ENCODE measurements at places on chromosomes 4 and X.

GRCh38 chrX:96590403-96590802 lies 94.2 kb upstream of the DIAPH2 start:
- DNase-seq = no peak

DNA sequence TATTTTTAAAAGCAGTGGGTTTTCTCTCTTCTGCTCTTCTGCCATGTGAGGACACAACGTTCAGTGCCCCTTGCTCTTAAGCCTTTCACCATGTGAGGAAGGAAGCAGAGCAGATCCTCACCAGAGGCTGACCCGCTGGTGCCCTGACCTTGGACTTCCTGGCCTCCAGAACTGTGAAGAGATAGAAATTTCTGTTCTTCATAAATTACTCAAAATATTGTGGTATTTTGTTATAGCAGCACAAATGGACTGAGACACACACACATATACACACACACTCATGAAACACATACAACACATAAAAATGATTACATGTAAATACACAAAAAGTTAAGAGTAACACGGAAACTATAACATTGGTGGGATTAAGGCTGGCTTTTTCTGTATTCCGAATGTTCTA lies 244.8 kb upstream of the NOCT start:
- DNase-seq = no peak

- DNase-seq = no peak
Observed at GRCh38 chrX:13428053-13428786, 108.4 kb upstream of the ATXN3L start.

DNA sequence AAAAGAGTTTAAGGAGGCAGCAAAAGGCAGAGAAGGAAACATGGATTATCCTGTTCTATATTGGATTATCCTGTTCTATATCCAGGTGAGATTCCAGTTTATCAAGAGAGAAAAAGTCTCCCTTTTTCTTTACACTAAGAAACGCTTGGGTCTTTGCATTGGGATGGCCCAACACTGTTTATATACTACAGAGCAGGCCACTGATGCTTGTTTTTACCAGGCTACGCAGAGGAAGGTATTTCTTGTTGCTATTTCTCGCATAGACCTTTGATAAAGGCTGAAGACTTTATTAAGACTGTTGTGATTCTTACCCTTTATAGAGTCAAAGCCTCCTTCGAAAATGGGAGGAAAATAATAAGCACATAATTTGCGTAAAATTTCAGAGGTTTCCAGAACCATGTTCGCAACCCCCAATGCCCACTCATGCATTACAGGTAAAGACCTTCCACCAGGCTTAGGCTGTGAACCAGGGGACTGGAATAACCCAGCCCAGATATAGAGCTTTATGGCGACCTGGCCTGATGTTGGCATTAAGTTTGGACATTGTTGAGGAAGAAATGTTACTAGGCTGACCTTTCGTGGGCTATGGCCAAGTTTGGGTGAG lies 218.3 kb downstream of the PTTG2 start:
- no peak for DNase-seq

DNA sequence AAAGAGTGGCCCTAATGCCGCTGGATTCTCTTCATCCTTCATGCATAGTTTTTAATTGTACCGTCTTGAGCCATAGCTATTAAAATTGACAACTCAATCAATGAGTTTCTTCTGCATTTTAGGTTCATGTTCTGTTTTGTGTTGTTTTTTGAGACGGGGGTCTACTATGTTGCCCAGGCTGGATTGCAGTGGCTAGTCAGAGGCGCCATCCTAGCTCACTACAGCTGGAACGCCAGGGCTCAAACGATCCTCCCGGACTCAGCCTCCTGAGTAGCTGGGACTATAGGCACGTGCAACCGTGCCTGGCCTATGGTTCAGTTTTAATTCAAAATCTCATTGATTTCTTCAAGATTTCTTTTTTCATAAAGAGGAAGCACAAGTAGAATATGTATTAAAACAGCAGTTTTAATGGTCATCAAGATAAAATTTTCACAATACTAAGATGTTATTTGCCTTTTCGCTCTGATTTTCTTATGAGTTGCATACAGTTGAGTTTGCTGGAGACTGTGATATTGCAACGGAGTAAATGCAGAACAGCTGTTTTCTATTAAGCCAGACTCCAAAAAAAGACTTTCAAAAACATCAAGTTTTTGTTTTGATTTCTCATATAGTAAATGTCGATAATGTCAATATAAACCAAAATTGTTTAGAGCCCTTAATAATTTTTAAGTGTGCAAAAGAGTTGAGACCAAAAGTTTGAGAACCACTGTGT lies 1.1 kb upstream of the STX18 start:
- DNase-seq = no peak

- no peak for DNase-seq
Observed at GRCh38 chrX:46953137-46953527, 40.9 kb downstream of the JADE3 start.

DNA sequence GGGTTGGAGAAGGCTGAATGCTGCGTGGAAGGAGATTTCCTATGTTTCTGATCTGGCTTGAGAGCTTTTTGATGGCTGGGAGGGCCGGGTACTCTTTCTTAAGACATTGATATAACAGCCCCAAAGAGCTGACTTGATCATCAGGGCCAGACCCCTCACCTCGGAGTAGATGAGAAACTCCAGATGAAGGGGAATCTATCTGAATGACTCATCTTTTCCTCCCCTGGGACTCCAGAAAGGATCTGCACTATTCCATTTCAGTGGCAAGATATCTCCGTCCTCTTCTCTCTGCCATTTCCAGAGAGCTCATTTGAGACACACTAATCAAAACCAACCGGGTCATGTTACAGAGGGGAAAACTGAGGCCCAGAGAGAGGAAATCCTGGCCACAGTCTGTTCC lies 92.9 kb upstream of the MSX1 start:
- DNase-seq = no peak

DNA sequence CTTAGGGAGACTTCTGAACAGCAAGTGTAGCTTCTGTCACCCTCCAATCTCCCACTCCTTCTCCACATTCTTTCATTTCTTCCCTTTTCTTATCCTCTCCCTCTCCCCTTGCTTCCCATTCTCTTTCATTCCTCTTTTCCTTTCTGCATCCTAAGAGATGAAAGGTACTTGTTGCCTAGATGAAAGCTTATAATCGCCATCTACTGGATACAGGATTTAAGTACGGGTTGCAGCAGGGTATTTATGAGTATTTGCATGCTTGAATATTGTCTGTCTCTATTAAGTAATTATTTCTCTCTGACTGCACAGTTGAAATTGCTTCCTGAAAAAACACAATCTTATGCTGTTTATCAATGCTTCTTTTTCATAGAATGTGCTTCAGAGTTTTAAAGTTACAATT lies 174.0 kb upstream of the TENT5D start:
- DNase-seq = no peak

DNA sequence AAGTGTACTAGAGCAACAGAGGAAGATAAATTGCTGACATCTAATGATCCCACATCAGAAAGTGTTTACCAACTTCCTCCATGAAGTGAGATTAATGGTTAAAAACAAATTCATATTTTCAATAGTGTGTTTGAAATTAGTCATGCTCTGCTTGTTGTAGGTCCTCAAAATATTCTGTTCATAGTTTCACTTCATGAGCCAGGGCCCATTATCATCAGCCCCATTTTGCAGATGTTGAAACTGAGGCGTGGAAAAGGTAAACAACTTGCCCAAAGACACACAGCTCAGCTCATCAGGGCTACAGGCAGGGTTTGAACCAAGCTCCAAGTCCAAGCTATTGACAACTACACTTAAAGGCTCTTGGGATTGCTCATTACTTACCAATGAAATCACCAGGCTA lies 103.5 kb upstream of the PPARGC1A start:
- no peak for DNase-seq

GRCh38 chr4:59258002-59258401 lies 1942.1 kb upstream of the ADGRL3 start:
- DNase-seq = no peak

DNA sequence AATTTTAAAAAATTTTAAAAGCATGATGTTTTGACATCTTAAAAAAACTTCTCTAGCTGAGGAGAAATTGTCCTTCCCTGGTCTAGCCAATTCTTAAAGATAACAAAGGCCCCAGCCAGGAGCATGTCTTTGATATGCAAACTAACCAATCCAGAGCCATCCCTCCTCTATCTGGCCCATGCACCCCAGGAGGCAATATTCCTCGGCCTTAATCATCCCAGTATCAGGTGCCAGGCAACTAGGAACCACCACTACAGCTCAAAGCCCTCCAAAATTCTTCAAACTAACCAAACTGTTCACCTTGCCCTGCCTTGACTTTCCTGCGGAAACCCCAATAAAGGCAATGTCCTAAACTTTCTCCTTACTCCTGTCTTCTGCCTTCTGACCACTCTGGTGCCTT lies 97.8 kb upstream of the USP9X start:
- no peak for DNase-seq

GRCh38 chrX:154132366-154132765 lies 11.7 kb upstream of the OPN1LW start:
- no peak for DNase-seq

- no peak for DNase-seq
Observed at GRCh38 chrX:55546956-55547355, 57.3 kb upstream of the USP51 start.

DNA sequence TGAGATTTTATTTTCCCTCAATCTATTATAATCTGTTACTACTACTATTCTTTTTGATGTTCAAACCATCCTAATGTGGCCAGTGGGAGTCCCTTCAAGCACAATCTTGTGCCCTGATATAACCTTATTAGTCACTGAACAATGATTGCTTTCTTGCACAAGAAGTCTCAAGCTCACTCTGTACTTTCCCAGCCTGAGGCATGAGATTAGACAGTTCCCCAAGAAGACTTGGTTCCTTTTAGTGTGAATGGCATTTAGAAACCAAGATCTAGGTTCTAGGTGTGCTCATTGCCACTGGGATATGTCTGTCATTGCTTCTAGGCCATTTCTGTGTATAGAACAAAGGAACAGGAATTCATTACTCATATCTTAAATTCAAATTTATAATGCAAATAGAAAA lies 28.0 kb upstream of the RBM41 start:
- no peak for DNase-seq

DNA sequence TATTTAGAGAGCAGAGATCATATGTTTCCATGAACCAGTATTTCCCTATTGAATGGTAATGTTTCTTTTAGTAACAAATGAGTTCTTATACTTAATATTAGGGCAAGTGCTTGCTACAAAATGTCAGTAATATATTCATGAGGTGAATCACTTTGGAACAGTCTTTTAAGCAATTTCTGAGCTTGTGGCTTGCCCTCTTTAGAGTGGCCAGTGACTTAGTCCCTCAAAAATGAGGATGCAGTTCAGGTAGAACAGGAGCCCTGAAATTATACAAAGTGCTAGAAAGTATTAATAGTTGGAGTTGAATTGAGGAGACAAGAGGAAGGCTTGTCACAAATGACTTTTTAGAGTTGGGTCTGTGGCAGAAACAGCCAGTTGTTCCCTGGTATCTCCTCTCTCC lies 53.4 kb upstream of the PITX2 start:
- no peak for DNase-seq

GRCh38 chrX:126167560-126167959 lies 1.5 kb upstream of the DCAF12L2 start:
- DNase-seq = no peak

DNA sequence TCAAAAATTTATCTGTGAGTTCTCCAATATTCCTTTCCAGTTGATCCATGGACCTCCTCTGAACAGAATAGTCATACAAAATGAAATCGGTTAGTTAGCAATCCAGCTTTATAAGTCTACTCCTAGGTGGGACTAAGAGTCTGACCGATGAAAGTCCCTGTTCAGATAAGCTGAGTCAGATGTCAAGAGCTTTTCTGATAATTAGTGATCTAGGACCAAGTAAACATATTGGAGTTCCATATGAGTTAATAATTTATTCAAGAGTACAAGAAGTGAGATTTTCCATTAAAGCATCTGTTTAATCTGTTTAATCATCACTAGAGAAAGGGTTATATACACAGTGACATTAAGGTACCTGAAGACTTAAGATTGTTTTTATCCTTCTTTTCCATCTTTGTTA lies 74.7 kb downstream of the UGT8 start:
- no peak for DNase-seq
